HFF-Myc (cell line): ENCODE measurements at places on chromosomes 6 and 20.

- no peak for DNase-seq
These were observed 45.4 kb downstream of the PANK2 start for GRCh38 chr20:3934624-3935023.

- no peak for DNase-seq
These were observed 16.6 kb downstream of the NRSN2 start for GRCh38 chr20:363319-364078.

DNA sequence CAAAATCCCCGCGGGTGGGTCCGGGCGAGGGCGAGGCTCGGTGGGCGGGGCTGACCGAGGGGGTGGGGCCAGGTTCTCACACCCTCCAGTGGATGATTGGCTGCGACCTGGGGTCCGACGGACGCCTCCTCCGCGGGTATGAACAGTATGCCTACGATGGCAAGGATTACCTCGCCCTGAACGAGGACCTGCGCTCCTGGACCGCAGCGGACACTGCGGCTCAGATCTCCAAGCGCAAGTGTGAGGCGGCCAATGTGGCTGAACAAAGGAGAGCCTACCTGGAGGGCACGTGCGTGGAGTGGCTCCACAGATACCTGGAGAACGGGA lies 809 bp downstream of the HLA-G start:
- no peak for DNase-seq

- DNase-seq = peak; percentile 70
These were observed 21.5 kb downstream of the COL9A3 start for GRCh38 chr20:62838128-62838891.

DNA sequence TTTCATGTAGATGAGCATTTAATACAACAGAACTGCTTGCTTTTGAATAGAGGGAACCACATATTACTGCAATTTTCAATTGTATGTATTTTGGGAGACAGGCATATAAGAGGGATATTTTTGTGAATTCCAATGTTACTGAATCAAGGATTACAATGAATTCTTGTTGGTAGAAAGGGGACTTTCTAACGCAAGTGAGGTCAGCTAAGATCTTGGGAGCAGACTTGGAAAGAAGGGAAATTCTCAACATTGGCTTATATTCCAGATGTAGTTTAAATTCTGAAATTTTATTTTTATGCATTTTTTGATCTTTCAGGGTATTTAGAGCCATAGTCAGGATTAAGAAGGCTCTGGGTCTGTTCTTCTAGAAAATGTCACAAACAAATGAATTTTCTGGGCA lies 43.3 kb upstream of the CTAGE9 start:
- DNase-seq = no peak

GRCh38 chr6:45822873-45823272 lies 192.8 kb downstream of the CLIC5 start:
- no peak for DNase-seq

GRCh38 chr20:6770786-6771100 lies 3.3 kb downstream of the BMP2 start:
- DNase-seq = no peak

DNA sequence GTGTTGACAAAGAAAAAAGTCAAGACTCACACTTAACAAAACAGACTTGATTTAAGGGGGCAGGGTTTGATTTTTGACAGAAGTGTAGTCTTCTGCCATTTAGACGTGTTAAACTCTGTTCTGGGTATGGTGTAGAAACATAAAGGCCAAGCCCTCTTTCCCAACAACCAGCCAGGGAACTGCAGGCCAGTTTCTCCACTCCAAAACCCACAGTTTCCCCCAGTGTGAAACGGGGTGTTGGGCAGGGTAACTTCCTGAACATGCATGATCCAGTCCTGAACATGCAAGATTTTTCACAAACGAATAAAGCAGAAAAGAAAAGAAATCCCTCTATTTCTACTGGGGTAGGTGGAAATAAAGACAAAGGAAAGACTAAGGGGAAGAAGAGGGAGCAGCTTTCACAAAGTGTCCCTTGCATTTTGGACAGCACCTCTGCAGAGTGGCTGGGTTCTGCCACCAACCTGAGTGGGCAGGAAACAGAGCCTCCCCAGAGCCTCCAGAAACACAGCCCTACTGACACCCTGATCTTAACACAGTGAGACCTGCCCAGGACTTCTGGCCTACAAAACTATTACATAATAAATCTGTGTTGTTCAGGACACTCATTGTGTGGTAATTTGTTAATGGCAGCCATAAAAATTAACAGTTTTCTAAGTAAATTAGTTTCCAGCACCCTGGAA lies 7.5 kb downstream of the APMAP start:
- DNase-seq = no peak

- DNase-seq = no peak
These were observed 128.5 kb downstream of the HFE start for GRCh38 chr6:26215585-26216358.

DNA sequence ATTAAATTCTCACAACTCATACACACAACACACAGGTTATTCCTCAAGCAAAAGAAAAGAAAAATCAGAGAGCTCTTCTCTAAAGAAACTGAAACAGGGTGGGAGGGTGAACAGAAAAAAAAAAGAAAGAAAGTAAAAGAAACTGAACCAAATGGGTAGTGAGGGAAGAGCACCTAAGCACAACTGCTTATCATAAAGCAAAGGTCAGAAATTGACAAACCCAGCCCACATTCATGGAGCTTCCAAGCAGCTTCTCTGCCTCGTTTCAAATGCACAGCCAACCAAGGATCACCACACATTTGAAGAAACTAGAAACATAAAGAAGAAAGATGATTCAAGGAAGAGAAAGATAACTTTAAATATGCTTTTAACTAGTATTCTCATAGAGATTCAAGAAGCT lies 90.5 kb downstream of the RNGTT start:
- DNase-seq = no peak

DNA sequence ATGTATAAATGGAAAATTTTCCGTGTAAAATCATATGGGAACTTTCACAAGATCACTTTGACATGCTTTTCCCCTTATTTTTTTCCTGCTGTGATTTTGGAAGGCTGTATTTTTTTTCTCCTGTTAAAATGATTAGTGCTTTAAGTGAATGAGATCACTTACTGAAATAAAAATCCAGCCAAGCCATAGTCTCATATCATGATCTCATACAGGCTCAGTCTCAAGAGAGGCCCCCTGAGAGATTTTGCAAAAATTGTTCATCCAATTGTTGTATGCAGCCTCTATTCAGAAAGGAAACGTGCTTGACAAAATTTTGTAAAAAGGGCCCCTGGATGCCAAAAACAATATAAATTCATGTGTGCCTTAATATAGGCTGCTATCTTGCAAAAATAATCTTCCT lies 528.2 kb downstream of the HDGFL1 start:
- DNase-seq = no peak

GRCh38 chr6:22401932-22402331 lies 105.1 kb upstream of the PRL start:
- DNase-seq = no peak

DNA sequence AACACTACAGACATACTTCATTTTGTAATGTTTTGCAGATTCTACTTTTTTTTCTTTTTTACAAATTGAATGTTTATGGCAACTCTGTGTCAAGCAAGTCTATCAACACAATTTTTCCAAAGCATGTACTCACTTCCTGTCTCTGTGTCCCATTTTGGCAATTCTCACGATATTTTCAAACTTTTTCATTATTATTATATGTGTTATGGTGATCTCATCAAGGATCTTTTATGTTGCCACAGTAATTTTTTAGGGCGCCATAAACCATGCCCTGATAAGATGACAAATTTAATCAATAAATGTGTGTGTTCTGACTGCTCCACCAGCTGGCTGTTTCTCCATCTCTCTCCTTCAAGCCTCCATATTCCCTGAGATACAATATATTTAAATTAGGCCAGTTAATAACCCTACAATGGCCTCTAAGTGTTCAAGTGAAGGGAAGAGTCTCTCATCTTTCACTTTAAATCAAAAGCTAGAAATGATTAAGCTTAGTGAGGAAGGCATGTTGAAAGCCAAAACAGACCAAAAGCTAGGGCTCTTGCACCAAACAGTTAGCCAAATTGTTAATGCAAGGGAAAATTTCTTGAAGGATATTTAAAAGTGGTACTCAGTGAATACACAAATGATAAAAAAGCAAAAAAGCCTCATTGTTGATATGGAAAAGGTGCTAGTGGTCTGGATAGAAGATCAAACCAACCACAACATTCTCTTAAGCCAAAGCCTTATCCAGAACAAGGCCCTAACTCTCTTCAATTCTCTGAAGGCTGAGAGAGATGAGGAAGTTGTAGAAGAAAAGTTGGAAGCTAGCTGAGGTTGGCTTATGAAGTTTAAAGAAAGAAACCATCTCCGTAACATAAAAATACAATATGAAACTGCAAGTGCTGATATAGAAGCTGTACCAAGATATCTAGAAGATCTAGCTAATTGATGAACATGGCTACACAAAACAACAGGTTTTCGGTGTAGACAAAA lies 194.4 kb upstream of the TAB2 start:
- no peak for DNase-seq

- no peak for DNase-seq
These were observed 3.0 kb downstream of the NR2E1 start for GRCh38 chr6:108168501-108169463.

- no peak for DNase-seq
These were observed 29.9 kb downstream of the METTL24 start for GRCh38 chr6:110328259-110328658.

DNA sequence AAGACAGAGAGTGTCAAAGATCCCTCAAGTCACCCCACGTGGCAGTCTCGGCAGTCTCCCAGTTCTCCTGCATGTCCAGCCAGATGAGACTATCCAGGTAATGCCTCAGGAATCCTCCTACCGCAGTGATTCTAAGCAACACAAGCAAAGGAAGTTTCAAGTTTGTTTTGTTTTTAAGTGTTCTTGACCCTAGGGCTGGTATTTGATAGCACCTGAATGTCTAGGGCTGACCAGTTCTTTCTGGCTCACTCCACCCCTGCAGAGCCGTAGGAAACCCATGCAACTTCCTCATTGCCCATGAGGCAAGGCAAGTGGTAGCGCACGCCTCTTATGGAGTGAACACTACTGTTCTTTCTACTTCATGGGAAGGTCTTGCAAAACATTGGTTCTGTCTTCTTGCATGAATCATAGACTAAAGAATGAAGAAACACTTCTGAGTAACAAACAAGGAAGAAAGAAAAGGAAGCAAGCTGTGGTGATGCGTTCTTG lies 24.8 kb upstream of the FOXQ1 start:
- DNase-seq = no peak

DNA sequence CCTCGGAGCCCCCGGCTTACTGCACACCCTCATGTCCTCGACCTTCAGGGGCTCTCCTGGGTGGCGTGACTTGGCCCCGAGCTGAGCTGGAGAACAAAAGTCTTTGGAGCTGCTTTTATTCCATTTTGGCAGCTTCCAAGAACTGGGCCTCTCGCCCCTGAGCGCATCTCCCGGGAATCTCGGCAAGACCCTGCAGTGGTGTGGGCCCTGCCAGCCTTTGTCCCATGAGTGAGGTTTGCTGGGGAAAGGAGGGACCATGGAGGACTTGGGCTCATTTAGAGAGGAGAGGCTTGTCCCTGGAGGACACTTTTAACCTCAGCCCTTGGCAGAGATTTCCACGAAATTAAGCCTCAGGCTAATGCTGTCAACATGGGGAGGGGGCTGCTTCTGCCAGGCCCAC lies 62.3 kb upstream of the SLCO4A1 start:
- no peak for DNase-seq

- DNase-seq = no peak
These were observed 959.8 kb downstream of the EPHA7 start for GRCh38 chr6:92459606-92460005.

DNA sequence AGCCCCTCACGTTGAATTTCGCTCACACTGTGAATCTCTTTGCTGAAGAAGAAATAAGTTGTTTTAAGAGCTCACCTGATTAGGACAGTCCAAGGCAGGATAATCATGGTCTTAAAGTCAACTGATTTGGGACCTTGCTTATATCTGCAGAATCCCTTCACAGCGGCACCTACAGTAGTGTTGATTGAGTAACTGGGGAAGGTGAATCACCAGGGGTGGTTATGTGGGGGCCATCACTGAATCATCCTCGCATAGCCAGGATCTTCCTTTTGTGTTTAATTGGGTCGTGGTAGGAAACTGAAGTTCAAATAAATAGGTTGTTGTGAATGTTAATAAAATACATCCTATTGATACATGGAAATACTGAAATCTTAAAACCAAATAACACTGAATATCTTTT lies 20.2 kb upstream of the MICA start:
- no peak for DNase-seq

DNA sequence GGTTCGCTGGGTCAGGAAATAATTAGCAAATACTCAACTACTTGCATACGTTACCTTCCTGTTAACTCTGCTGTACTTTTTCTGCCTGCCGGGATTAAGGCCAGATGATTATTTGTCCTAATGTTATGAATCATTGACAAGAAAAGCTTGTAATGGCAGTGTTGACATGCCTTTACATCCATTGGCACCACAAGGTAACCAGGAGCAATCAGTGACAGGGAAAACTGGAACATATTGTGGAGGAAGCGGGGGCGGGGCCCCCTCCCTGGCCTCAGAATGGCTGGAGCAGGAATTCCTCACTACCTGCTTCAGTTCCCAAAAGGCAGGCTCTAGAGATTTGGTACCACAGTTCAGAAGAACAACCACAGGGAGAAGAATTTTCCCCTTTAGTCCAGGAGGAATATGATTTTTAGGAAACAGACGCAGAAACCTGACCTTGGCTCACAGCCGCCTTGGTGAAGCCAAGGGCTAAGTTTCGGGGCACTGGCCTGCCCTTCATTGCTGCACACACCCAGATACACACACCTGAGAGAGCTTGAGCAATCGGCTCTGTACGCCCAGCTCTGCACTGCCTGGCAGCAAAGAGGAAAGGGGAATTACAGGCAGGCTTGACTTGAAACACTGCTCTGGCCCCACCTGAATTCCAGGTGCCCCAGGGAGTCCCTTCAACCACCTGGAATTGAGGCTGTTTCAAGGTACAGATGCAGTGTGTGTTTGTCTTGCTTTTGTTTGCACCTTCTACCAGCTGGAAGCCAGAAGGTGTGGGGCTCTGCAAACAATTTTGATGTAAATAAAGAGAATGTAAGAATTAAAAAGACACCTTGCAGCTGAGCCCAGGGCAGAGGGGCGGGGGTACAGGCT lies 89.8 kb downstream of the MYB start:
- DNase-seq = no peak

- DNase-seq = no peak
These were observed 210.2 kb downstream of the MMUT start for GRCh38 chr6:49252901-49253300.

DNA sequence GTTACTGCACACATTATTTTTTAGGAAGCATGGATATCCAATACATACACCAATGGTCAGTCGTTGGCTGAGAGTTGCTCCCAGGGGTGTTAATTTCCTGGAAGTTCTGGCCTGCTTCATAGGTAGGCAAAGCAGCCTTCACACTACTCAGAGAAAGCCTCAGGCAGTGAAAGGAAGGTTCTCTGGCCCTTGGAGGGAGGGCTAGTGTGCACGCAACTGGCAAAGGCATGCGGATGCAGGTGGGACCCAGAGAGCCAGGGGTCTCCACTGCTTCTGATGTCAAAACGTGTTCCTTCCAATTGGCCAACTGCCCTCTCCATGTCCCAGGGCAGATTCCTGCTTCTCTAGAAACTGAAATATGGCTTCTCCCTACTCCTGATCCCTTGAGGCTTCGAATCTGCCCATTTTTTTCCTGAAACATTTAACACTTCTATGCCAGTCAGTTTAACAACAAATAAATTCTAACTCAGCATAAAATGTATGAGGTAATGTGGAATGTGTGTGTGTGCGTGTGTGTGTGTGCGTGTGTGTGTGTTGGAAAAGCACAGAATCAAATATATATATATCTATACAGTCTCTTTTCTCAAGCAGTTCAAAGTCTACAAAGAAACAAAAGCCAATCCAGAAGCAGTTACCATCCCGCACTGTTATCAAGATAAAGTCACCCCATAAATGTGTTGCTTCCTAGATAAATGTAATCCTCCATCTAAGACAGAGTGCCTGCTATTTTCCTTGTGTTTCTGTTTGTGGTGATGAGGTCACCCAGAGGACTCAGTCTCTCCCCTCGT lies 94.0 kb upstream of the HIVEP1 start:
- no peak for DNase-seq
